ENCODE measurements at places on chromosomes 3 and 15.

- no peak for DNase-seq
Observed at GRCh38 chr3:33023176-33024136, 72.0 kb downstream of the CCR4 start.

DNA sequence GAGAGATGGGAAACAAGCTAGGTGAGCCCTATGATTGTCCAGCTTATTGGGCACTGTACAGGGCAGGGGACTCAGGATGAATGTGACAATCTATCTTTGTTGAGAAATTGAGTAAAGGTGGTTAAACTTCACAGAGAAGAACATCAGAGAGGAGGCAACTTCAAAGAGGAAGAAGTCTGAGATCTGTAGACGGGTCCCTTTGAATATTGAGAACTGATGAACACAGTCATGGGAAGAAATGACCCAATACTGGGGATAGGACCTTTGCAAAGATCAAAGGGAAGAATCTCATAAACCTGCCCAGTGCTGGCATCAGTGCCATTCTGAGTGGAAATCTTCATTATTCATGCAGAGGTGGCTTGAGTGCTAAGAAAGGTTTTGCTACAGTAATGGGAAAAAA, 569.7 kb upstream of the KCNMB2 start:
- DNase-seq, result no peak

- peak; percentile 36 for DNase-seq
Observed at GRCh38 chr15:76313731-76314130, 2.5 kb upstream of the ETFA start.

DNA sequence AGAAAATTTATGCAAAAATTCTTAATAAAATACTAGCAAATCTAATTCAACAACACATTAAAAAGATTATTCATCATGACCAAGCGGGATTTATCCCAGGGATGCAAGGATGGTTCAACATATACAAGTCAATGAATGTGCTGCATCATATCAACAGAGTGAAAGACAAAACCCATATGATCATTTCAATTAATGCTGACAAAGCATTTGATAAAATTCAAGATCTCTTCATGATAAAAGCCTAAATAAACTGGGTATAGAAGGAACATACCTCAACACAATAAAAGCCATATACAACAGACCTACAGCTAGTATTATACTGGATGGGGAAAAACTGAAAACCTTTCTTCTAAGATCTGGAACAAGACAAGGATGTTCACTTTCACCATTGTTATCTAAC, 89.7 kb downstream of the KBTBD8 start:
- no peak for DNase-seq

GRCh38 chr3:135980343-135980742, 14.8 kb downstream of the PPP2R3A start:
- no peak for DNase-seq

DNA sequence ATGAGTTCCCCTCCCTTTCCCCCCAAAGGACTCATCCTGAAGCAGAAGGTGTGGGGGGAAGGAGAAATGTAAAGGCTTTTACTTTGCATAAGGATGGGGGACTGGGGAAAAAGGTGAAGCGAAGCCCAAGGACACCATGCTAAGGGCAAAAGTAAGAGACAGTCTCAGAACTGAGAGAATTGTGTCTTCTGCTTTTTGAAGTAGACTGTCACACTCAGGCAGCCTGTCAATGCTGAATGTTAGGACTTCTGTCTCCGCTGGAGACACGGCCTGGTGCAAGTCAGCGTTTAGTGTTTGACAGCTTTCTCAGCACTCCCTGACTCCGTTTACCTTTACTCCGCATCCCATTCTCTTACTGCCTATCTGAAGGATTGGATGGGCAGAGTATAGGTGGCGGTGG, 13.8 kb downstream of the RBM5 start:
- no peak for DNase-seq

DNA sequence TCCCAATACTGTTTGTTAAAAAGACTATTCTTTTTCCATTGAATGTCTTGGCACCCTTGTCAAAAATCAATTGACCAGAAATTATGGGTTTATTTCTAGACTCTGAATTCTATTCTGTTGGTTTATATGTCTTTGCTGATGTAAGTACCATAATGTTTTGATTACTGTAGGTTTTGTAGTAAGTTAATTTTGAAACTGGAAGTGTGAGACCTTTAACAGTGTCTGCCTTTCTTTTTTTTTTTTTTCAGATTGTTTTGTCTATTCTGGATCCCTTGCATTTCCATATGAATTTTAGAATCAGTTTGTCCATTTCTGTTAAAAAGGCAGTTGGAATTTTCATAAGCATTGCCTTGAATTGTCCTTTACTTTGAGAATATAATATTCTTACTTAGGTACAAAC, 13.6 kb downstream of the ATP2C1 start:
- DNase-seq, result no peak

GRCh38 chr3:36843065-36844051, 79.0 kb upstream of the DCLK3 start:
- DNase-seq, result no peak

DNA sequence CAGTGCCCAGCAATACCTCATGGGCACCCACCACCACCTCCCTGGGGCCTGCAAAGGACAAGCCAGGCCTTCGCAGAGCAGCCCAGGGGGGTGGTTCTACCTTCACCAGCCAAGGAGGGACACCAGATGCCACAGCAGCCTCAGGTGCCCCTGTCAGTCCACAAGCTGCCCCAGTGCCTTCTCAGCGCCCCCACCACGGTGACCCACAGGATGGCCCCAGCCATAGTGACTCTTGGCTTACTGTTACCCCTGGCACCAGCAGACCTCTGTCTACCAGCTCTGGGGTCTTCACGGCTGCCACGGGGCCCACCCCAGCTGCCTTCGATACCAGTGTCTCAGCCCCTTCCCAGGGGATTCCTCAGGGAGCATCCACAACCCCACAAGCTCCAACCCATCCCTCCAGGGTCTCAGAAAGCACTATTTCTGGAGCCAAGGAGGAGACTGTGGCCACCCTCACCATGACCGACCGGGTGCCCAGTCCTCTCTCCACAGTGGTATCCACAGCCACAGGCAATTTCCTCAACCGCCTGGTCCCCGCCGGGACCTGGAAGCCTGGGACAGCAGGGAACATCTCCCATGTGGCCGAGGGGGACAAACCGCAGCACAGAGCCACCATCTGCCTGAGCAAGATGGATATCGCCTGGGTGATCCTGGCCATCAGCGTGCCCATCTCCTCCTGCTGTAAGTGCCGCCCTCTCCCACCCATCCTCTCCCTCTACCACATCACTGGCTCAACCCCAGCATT, 19.2 kb upstream of the BFSP2 start:
- DNase-seq, result no peak

- DNase-seq, result no peak
Observed at GRCh38 chr3:143236226-143236964, 116.8 kb downstream of the CHST2 start.

GRCh38 chr3:72411843-72412242, 436.4 kb downstream of the SHQ1 start:
- no peak for DNase-seq

DNA sequence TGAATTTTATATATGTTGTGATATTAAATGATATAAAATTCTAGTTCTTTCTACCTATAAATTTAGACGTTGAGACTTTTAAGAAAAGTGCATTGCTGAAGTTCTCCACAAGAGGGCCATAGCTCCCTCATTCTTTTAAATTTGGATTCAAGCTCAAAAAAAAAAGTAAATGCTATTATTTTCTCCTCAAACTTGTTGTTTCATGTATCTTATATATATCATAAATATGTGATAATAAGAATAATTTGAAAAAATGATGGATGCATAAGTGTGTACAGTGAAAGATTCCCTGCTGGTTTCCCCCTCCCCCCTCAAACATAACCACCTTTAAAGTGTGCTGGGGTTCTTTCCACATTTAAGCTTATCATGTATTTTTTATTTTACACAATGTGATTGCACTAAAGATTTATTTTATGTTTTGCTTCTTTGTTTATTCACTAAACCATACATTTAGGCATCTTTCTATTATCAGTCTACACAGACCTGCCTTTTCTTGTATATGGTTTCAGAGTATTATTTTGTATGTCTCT, 769.4 kb upstream of the GOLIM4 start:
- DNase-seq, result no peak

- no peak for DNase-seq
Observed at GRCh38 chr3:192862408-192863090, 55.1 kb downstream of the MB21D2 start.

GRCh38 chr3:76664816-76665215, 375.1 kb upstream of the ROBO2 start:
- no peak for DNase-seq

GRCh38 chr3:196120291-196120951, 38.5 kb upstream of the TFRC start:
- no peak for DNase-seq

DNA sequence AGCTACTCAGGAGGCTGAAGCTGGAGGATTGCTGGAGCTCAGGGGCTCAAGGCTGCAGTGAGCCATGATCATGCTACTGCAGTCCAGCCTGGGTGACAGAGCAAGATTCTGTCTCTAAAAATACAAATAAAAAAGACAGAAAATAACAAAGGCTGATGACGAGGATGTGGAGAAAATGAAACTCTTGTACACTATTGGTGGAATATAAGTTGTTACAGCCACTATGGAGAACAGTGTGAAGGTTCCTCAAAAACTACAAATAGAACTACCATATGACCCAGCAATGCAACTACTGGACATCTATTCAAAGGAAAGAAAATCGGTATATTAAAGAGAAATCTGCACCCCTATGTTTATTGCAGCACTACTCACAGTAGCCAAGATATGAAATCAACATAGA, 526.7 kb upstream of the NAALADL2 start:
- no peak for DNase-seq

DNA sequence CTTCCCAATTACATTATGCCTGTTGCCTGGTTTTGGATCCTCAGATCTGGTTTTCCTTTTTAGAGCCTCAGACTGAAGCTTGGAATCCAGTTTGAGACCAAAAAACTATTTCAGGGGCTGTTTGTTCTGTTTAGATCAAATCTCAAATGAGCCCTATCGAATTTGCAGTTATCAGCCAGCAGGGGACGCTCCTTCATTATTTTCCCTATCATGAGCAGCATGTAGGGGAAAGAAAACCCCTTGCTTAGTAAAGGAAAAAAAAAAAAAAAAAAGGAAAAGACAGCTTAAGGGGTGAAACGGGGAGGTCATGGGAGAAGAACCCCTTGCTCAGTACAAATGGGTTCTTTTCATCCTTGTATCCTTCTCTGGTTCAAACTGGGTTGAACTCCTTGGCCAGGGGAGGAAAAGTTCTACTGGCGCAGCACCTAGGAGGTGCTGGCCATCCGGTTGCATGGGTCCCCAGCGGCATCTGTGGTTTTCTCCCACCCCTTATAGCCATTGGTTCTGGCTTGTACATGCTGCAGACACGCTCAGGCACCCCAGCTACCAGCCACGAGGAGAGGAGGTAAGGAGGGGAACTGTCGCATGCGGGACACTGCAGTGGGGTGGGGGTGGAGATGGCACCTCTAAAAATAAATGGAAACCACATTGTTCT, 1375.1 kb upstream of the ALCAM start:
- no peak for DNase-seq

DNA sequence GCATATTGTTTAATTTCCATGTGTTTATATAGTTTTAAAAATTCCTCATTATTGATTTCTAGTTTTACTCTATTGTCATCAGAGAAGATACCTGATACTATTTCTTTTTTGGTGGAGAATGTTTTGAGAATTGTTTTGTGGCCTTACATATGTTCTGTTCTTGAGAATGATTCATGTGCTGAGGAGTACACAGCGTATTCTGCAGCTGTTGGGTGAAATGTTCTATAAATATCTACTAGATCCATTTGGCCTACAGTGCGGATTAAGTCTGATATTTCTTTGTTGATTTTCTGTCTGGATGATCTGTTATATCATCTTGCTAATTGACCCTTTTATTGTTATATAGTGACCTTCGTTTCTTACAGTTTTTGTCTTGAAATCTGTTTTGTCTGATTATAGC, 109.7 kb downstream of the UBE2E2 start:
- DNase-seq, result no peak

DNA sequence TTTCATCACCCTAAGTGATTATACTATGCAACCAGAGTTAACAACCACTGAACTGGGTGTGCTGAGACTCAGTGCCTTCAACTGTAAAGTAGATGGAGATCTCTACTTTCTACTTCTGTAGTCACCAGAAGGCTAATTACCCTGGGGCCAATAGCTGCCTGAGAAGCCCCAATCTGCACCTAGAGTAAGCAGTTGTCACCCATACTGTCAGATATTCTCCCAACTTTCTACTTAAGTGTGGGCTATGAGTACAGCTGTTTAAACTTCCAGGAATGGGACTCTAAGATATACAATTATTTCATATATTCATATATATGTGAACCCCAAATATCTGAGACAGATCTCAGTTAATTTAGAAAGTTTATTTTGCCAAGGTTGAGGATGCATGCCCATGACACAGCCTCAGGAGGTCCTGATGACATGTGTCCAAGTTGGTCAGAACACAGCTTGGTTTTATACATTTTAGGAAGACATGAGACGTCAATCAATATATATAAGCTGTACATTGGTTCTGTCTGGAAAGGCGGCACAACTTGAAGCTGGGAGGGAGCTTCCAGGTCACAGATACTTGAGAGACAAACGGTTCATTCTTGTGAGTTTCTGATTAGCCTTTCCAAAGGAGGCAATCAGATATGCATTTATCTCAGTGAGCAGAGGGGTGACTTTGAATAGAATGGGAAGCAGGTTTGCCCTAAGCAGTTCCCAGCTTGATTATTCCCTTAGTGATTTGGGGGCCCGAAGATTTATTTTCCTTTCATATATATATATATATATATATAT, 41.9 kb downstream of the CCNL1 start:
- DNase-seq, result no peak

DNA sequence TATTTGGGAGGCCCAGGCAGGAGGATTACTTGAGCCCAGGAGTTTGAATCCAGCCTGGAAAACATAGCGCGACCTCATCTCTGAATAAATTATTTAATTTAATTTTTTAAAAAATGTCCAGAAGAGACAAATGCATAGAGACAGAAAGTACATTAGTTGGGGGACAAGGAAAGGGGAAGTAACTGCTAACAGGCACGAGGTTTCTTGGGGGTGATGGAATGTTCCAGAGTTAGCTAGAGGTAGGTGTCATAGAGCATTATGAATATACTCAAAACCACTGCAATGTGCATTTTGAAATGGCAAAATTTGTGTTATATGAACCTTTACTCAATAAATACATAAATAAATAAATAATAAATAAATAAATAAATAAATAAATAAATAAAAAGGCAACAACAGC, 31.7 kb upstream of the CYP11A1 start:
- no peak for DNase-seq

- peak; percentile 56 for DNase-seq
Observed at GRCh38 chr15:38555686-38556334, 8.8 kb downstream of the RASGRP1 start.
